ENCODE measurements at places on chromosomes 3 and 15.

DNA sequence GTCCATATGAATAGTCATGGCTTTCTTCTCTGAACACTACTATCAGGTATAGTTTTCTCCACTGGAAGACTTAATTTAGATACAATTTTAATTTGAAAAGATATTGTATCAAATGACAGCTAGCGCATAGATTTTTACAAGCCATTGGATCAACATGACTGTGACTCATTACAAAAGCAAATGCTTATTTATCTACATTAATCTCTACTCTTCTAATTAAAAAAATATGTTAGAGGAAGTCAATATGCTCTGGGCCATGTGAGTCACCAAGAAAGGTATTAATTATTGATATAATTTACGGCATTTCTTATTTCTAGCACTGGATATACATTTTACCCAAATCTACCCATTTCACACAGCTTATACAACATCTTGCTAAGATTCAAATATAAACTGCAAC, 800.3 kb upstream of the GBE1 start:
- DNase-seq = no peak

DNA sequence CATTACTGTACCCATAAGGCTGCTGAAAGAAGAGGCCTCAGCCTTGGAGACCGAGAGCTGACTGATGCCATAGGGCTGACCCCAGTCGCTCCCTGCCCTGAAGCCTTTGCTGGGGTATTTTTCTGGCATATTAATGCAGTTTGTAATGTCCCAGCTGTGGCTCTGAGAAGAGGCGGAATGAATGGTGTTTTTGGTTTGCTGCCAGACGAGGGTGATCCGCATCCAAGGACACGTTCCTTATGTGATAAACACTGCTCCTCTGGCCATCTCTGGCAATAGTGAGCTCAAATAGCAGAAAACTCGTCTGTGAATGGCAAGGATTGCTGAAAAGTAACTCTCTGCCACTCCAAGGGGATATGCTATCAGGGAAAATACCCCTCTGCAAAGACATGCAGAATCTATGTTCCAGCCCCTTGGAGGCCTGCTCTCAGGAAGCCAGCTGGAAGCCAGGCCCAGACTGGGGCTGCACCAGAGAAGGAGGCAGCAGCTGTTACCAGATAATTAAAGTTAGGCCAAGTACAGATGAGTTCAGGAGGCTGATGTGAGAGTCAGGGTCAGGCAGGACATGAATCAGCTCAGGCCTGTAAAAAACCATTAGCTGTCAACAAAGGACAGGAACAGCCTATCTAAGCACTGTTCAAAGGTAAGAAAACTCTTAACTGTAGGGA, 28.9 kb upstream of the KLHL6 start:
- peak; percentile 64 for DNase-seq

- no peak for DNase-seq
Observed at GRCh38 chr3:126718561-126719445, 14.8 kb downstream of the CHCHD6 start.

- DNase-seq = no peak
Observed at GRCh38 chr15:62931650-62932049, 110.9 kb upstream of the TPM1 start.

DNA sequence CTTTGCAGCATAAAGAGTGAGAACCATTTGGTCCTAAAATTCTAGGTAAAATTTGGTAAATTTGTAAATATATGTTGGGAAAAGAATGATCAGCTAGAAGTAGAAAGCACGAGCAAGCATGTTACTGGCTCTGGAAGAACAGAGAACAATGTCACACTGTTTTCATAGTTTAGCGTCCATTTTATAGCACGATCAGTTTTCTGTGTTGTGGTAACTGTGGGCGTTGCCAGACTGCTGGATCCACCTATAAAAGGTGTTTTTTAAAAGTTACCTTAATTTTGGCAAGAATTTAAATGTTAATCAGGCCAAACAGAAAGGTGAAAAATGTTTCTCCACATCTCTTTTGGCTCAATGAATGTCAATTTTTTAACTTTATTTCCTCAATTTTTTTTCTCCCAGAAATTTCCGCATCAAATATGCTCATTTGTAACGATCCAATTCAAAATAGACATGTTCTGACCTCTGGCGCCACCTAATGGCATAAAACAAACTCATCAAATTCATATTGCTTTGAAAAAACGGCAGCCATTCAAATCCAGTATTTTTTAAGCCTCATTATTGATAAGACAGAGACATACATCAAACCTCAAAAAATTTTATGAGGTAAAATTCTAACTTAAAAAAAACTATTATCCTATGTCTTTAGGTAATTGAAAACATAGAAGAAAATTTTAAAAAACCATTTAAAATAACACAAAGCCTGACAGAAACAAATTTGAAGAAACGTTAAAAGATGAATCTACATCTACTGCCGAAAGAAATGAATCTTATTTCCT, 5.5 kb upstream of the GP5 start:
- peak; percentile 70 for DNase-seq

GRCh38 chr3:197364410-197365071, 66.1 kb upstream of the DLG1 start:
- DNase-seq = no peak

DNA sequence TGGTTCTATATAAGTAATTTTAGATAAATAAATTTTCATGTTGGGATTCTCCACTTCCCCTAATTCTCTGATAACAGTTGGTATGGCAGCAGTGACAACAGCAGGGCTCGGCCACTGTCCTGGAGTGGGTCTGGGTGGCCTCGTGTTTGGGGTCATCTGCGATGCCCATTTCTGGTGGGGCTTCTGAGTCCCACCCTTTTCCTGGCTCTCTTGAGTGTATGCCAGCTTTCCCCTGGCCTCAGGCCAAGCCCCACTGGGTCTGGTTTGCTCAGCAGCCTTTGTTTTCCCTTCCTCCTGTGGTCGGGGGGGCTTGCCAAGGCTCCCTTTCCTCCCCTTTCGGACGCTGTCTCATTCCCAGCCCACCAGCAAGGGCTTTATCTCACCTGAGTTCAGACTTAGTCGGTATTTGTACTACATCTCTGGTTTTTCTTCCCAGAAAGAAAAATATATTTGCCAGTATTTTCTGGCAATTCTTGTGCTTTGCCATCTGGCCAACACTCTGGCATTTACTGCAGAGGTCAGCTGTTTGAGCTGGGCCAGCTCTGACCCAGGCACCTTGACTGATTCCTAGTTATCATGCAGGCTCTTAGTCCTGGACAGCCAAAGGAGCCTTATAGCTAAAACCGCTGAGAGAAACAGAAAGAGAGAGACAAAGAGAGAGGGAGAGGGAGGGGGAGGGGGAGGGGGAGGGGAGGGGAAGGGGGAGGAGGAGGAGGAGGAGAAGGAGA, 35.2 kb downstream of the MYZAP start:
- DNase-seq = no peak

DNA sequence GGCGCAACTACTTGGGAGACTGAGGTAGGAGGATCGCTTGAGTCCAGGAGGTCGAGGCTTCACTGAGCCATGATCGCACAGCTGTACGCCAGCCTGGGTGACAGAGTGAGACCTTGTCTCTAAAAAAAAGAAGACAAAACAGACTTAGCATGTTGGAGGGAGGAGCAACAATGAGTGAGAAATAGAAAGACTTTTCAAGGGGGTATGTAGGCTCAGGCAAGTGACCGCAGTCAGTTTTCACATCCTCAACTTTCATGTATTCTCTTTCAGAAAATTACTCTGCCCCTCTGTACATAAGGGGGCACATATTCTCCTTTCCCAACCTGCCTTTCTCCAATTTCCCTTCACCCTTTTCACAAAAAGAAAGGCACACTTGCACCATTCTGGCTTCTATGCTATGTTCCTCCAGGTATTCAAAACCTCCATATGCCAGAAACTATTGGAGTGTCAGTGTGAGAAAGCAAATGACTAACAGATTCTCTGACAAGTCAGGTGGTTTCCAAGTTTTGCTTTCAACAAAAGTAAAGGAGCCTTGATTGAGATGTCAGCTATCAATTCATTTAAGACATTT, 7.6 kb downstream of the NSUN3 start:
- no peak for DNase-seq

DNA sequence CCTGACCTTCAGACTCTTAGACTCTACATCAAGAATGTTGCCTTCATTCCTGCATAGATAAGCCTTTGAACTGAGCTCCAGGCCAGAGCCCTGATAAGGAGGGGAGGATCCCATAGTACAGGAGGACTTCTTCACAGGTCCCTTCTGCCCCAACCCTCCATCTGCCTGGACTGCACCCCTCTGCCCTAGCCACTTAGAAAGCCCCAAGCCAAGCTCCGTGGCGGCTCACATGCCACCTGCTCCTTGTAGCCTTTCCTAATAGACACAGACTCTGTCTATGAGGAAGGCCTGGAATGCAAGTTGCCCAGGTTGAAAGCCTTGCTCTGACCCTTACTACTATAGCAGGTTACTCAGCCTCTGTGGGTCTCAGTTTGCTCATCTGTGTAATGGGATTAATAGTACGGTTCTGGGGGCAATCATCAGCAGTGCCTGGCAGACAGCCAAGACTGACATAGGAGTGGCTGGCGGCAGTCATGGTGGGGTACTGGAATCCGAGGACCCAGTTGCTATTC, 11.6 kb downstream of the PCSK6 start:
- no peak for DNase-seq

- DNase-seq = no peak
Observed at GRCh38 chr15:52805351-52806283, 15.5 kb upstream of the ONECUT1 start.

DNA sequence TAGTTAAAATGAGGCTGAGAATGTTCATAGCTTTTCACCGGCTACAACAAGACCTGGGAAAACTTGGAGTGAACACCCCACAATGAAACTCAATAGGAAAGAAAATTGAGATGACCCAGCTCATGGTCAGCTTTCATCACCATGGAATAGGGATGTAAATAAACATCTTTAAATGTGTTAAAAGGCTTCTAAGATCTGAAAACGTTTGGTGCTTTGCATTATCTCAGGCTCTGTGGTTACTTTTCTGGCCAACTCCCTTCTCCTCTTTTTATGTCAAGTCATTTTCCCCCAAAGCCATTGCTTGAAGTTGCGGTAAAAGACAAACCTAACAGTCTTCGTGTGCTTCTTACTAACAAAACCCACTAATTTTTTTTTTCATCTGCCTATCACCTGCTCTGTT, 195.8 kb downstream of the MECOM start:
- DNase-seq = no peak

- peak; percentile 48 for DNase-seq
Observed at GRCh38 chr3:125374501-125374995, 577 bp downstream of the ZNF148 start.

DNA sequence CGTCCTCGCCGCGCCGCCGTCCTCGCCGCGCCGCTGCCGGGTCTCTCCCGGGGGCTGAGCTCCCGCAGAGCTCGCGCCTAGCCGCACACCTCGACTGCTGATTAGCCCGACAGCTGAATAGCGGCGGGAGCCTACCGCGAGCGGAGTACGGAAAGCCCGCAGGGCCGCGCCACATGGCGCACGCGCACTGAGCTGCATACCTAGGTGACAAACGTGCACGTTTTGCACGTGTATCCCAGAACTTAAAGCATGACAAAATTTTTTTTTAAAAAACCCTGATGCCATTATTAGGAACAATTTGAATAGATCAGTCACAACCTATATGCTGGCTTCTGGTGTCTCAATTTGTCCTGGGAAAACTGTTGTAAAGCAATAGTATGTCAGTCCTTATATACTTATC, at the start of gene GOLGA8A:
TSS of gene GOLGA8A (minus strand) at position 122 of the 400 bp plus-strand sequence. CDS start 48,117 bp downstream, outside the sequence.
- DNase-seq = peak; percentile 62

DNA sequence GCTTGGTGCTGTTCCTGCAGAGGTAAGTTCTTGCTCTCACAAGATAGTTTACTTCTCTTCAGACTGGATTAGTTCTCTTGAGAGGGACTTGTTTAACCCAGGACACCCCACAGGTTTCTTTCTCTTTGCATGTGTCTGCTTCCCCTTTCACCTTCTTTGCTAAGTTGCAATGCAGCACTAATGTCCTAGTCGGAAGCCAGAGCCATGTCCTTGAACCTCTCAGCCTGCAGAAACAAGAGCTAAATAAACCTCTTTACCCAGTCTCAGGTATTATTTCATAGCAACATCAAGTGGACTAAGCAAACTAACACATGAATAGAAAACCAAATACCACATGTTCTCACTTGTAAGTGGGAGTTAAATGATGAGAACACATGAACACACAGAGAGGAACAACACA, 915.2 kb downstream of the NSUN3 start:
- no peak for DNase-seq

GRCh38 chr3:99859825-99860224, 42.2 kb downstream of the CMSS1 start:
- DNase-seq = no peak

GRCh38 chr15:47412136-47412535, 305.2 kb upstream of the SEMA6D start:
- peak; percentile 13 for DNase-seq

- DNase-seq = no peak
Observed at GRCh38 chr3:195790901-195791300, 20.8 kb downstream of the MUC4 start.

DNA sequence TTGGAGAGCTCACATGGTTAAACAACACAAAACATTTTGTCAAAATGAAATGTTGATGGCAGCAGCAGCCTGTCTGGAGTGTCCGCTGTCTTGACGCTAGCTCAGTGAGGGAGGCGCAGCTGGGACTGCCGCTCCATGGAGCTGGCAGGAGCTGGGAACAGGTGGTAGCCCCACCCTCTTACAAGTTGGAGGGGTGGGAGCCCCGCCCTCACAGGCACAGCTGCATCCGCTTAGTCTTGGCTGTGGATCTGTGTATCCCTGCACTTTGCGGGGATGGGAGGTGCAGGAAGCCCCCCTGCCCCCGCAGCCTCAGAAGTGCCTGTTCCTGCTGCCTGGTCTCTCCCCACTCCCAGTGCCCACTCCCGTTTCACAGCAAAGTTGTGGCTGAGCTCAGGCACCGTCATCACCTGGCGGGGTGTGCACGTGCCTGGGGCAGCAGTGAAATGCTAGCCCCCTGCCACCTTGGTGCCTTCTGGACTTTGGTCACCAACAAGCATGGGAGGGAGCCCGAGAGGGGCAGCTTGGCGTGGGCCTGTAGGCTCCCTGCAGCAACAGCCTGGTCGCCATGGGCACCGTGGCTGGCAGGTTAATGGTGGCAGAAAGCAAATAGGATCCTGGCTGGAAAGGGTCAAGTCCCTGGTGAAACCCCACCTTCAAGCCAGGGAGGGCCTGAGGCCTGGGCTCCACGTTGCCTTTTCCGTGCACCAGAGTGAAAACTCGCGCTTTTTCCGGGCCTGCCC, 53.8 kb upstream of the CADM2 start:
- DNase-seq = no peak

GRCh38 chr15:26001201-26001600, 138.1 kb upstream of the ATP10A start:
- no peak for DNase-seq

DNA sequence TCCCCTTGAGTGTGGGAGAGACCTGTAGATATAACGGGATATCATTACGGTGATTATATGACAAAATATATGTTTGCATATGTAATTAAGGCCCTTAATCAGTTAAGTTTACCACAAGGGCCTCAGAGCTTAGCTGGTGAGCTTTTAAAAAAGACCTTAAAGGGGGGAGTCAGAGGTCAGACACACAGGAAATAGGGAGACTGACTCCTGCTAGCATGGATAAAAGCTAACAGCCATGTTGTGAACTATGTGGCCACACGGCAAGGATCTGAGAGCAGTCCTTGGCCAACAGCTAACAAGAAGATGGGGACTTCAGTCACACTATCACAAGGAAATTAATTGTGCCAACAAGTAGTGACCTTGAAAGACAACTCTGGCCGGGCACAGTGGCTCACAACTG, 3.1 kb downstream of the STAG1 start:
- no peak for DNase-seq

- no peak for DNase-seq
Observed at GRCh38 chr3:39408493-39409372, 2.2 kb downstream of the RPSA start.

- no peak for DNase-seq
Observed at GRCh38 chr3:25885544-25885943, 95.7 kb downstream of the OXSM start.
